ENCODE measurements at places on chromosomes 3 and 15. TPM values are rescaled to one million over a fixed set of nuclear protein-coding genes. Genes with fewer than 3 reads are reported as not detected.

CALML4 gene
- polyA plus RNA-seq = 0.25 TPM

BFSP2 gene
- polyA plus RNA-seq = 20.4 TPM

DUOXA2 gene
- polyA plus RNA-seq = not detected

PTX3 gene
- polyA plus RNA-seq = not detected

ACAN gene
- polyA plus RNA-seq = not detected

TTBK2 gene
- 8.5 TPM for polyA plus RNA-seq

RNF13 gene
- 156 TPM for polyA plus RNA-seq

DLL4 gene
- polyA plus RNA-seq = not detected

MEX3B gene
- not detected for polyA plus RNA-seq

DNA sequence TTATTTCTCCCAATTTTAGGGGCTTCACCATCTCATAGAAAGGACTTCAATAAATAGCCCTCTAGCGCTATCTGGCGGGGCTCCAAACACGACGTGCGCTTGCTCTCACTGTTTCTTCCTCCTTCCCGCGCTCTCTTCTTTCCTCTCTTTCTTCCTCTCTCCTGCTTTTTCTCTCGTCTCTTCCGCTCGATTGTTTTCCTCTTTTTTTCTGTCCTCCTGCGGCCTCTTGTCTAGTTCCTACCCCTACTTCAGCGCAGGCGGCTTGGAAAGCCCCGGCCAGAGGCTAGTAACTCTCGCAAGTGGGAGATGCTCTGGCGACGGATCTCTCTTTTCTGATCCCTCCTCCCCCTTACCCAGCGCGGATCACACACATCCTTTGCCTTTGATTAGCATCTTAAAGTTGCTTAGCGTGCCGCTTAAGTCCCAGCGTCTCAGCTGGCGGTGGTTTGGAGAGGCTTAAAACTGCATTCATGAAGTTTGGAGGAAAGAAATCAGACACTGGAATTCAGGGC lies 6.2 kb upstream of the MEIS2 start:
- H3K4me1 ChIP-seq = peaks cover 13% of the 10 kb centered on the region
- no peak overlapping the region for H3K4me3 ChIP-seq
- DNase-seq = no peak

- no peak overlapping the region for H3K4me3 ChIP-seq
- peaks cover 4% of the 10 kb centered on the region for H3K27me3 ChIP-seq
- DNase-seq = no peak
- H3K27ac ChIP-seq = no peak overlapping the region
- no peaks in the 10 kb centered on the region for H3K36me3 ChIP-seq
- H3K4me1 ChIP-seq = no peaks in the 10 kb centered on the region
Measured at GRCh38 chr3:154151969-154152368, 30.8 kb downstream of the ARHGEF26 start.

GRCh38 chr3:12165909-12166308 lies 7.2 kb upstream of the TIMP4 start:
- H3K36me3 ChIP-seq = no peaks in the 10 kb centered on the region
- DNase-seq = no peak
- peaks cover 4% of the 10 kb centered on the region for H3K27me3 ChIP-seq
- H3K4me3 ChIP-seq = no peak overlapping the region

GRCh38 chr15:90530250-90531051 lies 728 bp downstream of the CRTC3 start:
- H3K4me1 ChIP-seq = peaks cover 39% of the 10 kb centered on the region
- peak; percentile 18 for DNase-seq
- H3K27ac ChIP-seq = peak overlapping the region; percentile 70
- H3K27me3 ChIP-seq = no peaks in the 10 kb centered on the region
- peak overlapping the region; percentile 88 for H3K4me3 ChIP-seq

- H3K4me3 ChIP-seq = no peak overlapping the region
- H3K27ac ChIP-seq = no peak overlapping the region
- DNase-seq = no peak
- no peaks in the 10 kb centered on the region for H3K4me1 ChIP-seq
Measured at GRCh38 chr3:40019376-40019775, 210.0 kb downstream of the MYRIP start.

- peaks cover 19% of the 10 kb centered on the region for H3K27me3 ChIP-seq
- H3K36me3 ChIP-seq = no peaks in the 10 kb centered on the region
- H3K4me3 ChIP-seq = no peak overlapping the region
- DNase-seq = no peak
- H3K27ac ChIP-seq = no peak overlapping the region
Measured at GRCh38 chr3:45273681-45274515, 47.8 kb upstream of the TMEM158 start.

DNA sequence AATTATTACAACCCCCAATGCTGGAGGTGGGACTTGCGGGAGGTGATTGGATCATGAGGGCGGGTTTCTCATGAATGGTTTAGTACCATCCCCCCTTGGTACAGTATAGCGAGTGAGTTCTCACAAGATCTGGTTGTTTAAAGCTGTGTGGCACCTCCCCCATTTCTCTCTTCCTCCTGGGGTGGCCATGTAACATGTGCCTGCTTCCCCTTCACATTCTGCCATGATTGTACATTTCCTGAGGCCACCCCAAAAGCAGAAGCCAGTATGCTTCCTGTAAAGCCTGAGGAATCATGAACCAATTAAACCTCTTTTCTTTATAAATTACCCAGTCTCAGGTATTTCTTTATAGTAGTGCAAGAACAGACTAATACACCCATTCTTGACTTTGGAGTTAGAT lies 20.3 kb upstream of the PROK2 start:
- H3K4me1 ChIP-seq = no peaks in the 10 kb centered on the region
- H3K27me3 ChIP-seq = peaks cover 2% of the 10 kb centered on the region
- no peak overlapping the region for H3K4me3 ChIP-seq
- no peaks in the 10 kb centered on the region for H3K36me3 ChIP-seq

DNA sequence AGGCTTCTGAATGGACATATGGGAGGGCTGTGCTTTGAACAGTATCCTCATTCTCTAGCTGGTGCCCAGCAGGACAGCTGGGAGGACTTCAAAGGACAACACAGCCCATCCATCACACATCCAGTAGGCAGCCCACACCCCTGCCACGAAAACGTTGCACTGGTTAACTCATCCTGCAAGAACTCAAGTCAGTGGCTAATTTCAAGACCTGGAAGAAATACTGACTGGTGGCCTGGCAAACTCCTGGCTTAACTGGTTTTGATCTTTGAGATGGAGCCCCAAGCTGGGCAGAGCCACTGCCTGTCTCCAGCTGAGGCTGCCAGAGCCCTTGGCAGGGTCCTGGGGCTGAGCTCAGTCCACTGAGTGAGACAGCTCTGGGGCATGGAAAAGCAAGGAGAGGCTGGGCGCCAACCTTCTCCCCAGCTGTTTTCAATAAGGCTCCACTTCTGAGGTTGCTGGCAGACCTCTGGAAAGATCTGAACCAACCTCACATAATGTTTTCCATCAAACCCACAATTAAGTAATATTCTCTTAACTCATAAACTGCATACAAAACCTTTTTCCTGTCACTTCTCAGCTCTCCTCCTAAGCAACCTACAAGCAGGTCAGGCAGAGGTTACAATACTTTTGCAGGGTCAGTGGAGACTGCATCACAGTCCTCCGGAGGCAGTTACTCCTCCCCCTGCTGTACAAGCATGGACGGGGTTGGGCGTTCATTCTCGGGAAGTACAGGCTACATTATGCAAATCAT lies 110.3 kb downstream of the MYLK start:
- H3K27ac ChIP-seq = no peak overlapping the region
- no peaks in the 10 kb centered on the region for H3K4me1 ChIP-seq
- DNase-seq = no peak
- H3K36me3 ChIP-seq = no peaks in the 10 kb centered on the region

DNA sequence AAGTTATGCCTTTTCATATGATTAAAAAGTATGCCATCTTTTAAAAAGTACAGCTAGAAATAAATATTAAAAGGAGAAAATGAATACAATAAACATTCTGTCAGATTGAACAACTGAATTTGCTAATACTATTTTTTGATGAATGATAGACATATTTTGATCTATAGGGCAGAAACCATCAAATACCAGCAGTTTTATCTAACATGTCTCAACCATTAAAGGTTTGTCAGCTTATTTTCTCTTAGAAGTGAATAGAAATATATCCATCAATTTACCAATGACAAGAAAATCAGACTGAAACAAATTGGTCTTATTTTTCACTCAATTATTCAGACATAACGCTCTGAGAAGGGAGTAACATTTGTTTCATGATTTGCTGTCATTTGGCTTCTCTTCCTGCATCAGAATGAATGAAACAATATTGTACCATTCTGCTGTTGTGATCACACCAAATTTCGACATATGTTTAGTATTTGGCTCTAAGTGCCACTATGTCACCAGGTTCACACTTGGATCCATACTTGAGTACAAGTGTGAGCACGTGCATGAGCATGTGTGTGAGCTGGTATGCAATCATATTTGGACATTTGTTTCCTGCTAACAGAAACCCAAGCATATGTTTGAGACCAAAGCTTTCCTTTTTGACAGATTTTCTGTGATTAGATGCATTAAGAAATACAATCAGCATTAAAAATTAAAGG lies 86.5 kb downstream of the THRB start:
- no peaks in the 10 kb centered on the region for H3K4me1 ChIP-seq
- no peak for DNase-seq
- H3K27me3 ChIP-seq = no peaks in the 10 kb centered on the region

DNA sequence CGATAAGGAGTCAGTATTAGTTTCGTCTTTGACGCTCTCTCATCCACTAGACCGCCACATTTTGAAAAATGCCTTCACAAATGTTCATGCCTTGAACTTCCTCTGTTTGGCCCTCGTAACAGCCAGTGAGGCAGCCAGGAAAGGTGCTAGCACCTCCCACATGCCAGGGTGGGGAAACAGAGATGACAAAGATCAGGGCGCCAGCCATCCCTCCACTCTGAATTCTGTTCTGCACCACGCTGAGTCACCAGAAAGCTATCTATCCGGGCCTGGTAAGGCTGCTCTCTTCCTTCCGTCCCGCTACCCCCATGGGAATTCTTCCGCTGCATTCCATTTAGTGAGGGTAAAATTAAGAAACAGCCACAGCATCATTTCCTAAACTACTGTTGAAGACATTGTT lies 31.3 kb upstream of the BCL2L10 start:
- H3K4me3 ChIP-seq = no peak overlapping the region
- H3K27me3 ChIP-seq = no peaks in the 10 kb centered on the region
- DNase-seq = no peak
- H3K4me1 ChIP-seq = no peaks in the 10 kb centered on the region

GRCh38 chr15:74598126-74598842 lies 17.4 kb upstream of the CLK3 start:
- peak; percentile 81 for DNase-seq
- no peaks in the 10 kb centered on the region for H3K27me3 ChIP-seq
- peak overlapping the region; percentile 75 for H3K27ac ChIP-seq
- peaks cover 19% of the 10 kb centered on the region for H3K4me1 ChIP-seq
- peaks cover 14% of the 10 kb centered on the region for H3K36me3 ChIP-seq
- H3K4me3 ChIP-seq = peak overlapping the region; percentile 87

DNA sequence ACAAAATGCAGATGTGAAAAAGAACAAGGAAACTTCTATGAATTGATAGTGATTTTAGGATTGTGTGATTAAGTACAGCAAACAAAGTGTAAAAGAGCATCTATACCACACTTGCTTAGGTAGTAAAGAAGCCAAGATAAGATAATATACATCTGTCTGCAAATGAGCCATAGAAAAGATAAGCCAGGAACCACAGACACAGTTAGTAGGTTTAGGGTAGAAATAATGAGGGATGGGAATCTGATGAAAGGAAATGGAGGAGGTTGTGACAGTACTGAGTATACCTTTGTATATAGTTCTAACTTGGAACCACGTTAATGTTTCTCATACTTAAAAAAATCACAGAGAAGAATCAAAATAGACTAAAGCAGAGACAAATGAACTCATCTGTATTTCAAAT lies 54.0 kb downstream of the TCF12 start:
- H3K36me3 ChIP-seq = no peaks in the 10 kb centered on the region
- H3K27ac ChIP-seq = no peak overlapping the region
- H3K4me1 ChIP-seq = peaks cover 3% of the 10 kb centered on the region
- H3K4me3 ChIP-seq = no peak overlapping the region
- no peak for DNase-seq

GRCh38 chr15:63611177-63611576 lies 14.0 kb downstream of the FBXL22 start:
- H3K4me3 ChIP-seq = no peak overlapping the region
- no peak for DNase-seq
- H3K36me3 ChIP-seq = peaks cover 57% of the 10 kb centered on the region
- peaks cover 22% of the 10 kb centered on the region for H3K4me1 ChIP-seq
- peak overlapping the region; percentile 44 for H3K27ac ChIP-seq
- H3K27me3 ChIP-seq = no peaks in the 10 kb centered on the region

- no peaks in the 10 kb centered on the region for H3K27me3 ChIP-seq
- H3K27ac ChIP-seq = no peak overlapping the region
- no peak for DNase-seq
- no peak overlapping the region for H3K4me3 ChIP-seq
- no peaks in the 10 kb centered on the region for H3K4me1 ChIP-seq
Measured at GRCh38 chr15:56082263-56082761, 88.9 kb upstream of the NEDD4 start.

GRCh38 chr15:45776772-45777171 lies 141.9 kb downstream of the SQOR start:
- DNase-seq = no peak
- H3K27me3 ChIP-seq = peaks cover 2% of the 10 kb centered on the region
- no peak overlapping the region for H3K27ac ChIP-seq
- no peaks in the 10 kb centered on the region for H3K4me1 ChIP-seq
- H3K36me3 ChIP-seq = no peaks in the 10 kb centered on the region

DNA sequence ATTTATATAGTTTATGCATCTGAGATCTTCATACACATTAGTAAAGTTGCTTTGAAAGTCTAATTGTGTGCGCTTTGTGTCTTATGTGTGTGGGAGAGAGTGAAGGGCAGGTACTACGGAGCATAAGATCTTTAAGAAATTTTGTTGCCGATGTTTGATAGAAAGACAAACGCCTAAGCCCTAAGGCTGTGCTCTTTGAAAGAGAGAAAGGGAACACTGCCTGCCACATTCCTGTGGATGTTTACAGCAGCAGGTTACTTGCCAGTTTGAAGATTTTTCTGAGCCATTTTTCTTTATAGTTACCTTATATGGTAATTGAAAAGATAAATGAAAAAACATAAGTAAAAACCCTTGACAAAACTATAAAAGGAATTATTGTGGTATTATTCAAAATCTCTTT lies 17.0 kb downstream of the DTWD1 start:
- no peaks in the 10 kb centered on the region for H3K27me3 ChIP-seq
- no peak overlapping the region for H3K27ac ChIP-seq
- H3K36me3 ChIP-seq = peaks cover 14% of the 10 kb centered on the region
- no peak for DNase-seq
- H3K4me1 ChIP-seq = no peaks in the 10 kb centered on the region
- no peak overlapping the region for H3K4me3 ChIP-seq
